ENCODE measurements at places on chromosomes 4 and X. TPM values are rescaled to one million over a fixed set of nuclear protein-coding genes. Genes with fewer than 3 reads are reported as not detected.

The MSX1 gene
- 4.9 TPM for total RNA-seq

The PIR gene
- total RNA-seq, result 11.6 TPM

The FAM47A gene
- not detected for total RNA-seq

The DUSP9 gene
- 0.20 TPM for total RNA-seq

The PKD2 gene
- total RNA-seq, result 19.0 TPM

The GLOD5 gene
- not detected for total RNA-seq

The ADAMTS3 gene
- 3.6 TPM for total RNA-seq

The PAGE2B gene
- total RNA-seq, result not detected

The ZMAT1 gene
- 2.7 TPM for total RNA-seq

The ZNF157 gene
- total RNA-seq, result not detected

The UGT2B15 gene
- not detected for total RNA-seq

- DNase-seq, result no peak
Observed at GRCh38 chr4:108292229-108292628, 123.5 kb upstream of the LEF1 start.

DNA sequence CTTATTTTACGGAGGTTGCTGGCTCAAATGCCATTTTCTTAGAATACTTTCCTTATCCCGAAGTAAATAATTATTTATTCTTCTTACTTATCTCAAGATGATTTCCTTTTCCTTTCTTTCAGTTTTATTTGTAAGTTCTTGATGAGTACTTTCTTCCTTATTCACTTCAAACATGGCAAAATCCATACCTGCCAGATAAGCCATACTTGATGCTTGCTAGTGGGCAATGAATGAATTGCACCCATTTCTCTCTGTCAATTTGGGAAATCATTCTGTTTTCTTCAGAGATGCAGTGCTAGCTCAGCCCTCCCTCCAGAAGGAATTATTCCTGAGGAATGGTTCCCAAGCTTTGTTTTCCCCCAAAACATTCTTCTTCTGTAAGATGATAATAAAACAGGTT, 598.3 kb downstream of the SPRY1 start:
- DNase-seq, result no peak

DNA sequence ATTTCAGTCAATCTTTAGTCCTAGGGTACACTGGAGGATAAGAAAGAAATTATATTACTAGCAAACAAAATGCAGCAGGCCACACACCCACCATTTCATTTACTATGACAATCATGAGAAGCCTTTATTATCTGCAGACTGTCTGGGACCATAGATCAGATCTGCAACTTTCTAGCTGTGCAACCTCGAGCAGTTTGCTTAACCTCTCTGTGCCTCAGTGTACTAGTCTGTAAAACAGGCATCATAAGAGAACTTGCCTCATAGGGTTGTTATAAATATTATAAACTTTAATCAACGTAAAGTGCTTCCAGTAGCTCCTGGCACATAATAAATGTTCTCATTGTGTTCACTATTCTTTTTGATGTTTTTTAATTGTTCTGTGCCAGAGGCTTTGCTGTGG, 128.2 kb upstream of the C1QTNF7 start:
- DNase-seq, result no peak

DNA sequence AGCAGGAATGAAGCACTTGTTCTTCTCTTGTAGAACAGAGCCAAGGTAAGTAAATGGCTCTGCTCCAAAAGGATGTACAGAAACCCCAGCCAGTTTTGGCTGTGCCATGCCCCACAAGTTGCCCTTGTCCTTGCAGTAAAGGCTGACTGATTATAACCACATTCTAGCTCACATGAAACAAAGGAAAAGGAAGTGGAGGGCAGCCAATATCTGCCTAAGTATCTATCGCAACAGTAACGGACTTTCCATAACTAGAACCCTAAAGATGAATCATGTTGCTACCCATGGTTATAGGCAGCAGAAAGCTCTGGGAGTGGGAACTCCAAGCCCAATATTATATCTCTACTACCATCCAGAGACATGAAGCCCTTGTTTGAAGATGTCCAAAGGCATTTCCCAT, 95.7 kb downstream of the COMMD8 start:
- DNase-seq, result no peak

DNA sequence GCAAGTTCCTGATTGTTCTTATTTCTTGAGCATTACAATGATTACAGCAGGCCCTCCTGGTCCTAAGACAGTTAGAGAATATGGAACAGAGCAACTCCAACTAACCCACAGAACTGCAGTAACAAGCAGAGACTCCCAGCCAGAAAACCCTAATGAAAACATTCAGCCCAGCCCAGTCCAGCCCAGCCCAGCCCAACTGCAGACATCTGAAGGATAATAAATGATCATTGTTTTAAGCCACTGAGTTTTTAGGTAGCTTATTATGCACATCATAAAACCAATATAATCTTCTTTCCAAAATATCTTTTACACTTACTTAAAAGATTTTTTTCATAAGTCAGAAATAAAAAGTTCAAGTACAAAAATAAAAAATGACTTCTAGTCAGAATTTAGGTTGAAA, 51.3 kb downstream of the SPOCK3 start:
- DNase-seq, result no peak

GRCh38 chrX:7233580-7234406, 85.8 kb upstream of the PUDP start:
- no peak for DNase-seq

GRCh38 chr4:177681902-177682301, 239.7 kb upstream of the AGA start:
- DNase-seq, result no peak

GRCh38 chr4:2881431-2881830, 37.8 kb downstream of the ADD1 start:
- DNase-seq, result no peak

GRCh38 chrX:76127341-76127740, 45.5 kb upstream of the PBDC1 start:
- no peak for DNase-seq

- no peak for DNase-seq
Observed at GRCh38 chrX:8242431-8243020, 71.5 kb upstream of the VCX2 start.

GRCh38 chrX:110683925-110684324, 111.7 kb downstream of the CHRDL1 start:
- no peak for DNase-seq

- DNase-seq, result no peak
Observed at GRCh38 chrX:69503782-69504625, at the start of gene NALF2. Gene NALF2 (plus strand): TSS chrX:69504326. CDS start chrX:69505283, 957 bp downstream.

DNA sequence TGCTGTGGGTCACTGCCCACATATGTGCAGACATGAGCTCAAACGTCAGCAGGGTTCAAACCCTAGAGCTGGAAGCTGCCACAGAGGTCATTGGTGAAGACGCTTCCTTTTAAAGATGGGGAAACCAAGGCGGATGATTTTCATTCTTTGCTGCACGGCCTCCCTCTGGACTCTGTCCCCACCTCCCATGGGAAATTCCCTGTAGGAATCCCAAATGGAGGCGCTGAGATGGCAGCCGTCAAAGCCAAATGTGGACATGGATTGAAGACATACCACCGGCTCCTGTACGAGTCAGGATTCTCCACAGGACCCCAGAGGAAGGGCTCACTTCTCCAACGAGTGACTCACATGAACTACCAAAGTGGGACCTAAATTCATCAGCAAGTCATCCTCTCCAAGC, 286.4 kb downstream of the CRLF2 start:
- peak; percentile 21 for DNase-seq

GRCh38 chrX:150533863-150534262, 34.6 kb upstream of the MTM1 start:
- no peak for DNase-seq

- DNase-seq, result no peak
Observed at GRCh38 chrX:20545538-20545937, 278.8 kb upstream of the RPS6KA3 start.

DNA sequence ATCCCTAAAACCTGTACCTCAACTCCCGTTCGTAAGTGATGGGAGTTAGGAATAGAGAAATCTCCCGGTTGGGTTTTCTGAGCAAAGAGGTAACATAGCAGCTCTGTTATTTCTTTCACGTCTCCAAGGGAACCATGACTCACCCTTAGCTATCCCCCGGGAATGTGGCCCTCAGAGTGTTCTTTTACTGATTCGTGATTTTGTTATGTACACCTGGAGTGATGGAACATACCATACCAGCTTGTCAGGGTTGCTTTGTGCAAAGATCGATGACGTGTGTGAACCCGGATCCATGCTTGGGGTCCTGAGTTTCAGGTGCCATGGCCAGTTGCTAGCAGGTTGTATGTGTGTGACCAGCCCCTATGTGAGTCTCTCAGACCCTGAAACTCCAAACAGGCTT, 52.6 kb downstream of the HPRT1 start:
- no peak for DNase-seq

DNA sequence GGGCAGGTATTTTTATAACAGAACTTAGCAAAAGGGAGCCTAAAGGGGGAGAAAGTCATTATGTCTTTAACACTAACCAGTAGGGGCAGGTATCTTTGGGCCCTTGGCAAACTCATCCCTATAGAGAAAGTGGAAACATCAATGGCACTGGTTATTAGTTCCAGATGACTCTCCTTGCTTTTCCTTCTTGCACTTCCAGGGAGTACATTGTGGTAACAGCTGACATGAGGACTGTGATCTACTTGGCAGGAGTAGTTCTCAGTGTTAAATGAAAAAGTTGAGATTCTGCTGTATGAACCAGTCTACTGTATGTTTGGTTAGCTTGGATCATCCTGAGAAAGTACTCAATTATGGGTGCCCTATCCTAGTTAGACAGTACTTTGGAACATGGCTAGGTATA, 93.6 kb downstream of the ATXN3L start:
- no peak for DNase-seq

GRCh38 chr4:70801265-70801809, 38.4 kb downstream of the GRSF1 start:
- no peak for DNase-seq

DNA sequence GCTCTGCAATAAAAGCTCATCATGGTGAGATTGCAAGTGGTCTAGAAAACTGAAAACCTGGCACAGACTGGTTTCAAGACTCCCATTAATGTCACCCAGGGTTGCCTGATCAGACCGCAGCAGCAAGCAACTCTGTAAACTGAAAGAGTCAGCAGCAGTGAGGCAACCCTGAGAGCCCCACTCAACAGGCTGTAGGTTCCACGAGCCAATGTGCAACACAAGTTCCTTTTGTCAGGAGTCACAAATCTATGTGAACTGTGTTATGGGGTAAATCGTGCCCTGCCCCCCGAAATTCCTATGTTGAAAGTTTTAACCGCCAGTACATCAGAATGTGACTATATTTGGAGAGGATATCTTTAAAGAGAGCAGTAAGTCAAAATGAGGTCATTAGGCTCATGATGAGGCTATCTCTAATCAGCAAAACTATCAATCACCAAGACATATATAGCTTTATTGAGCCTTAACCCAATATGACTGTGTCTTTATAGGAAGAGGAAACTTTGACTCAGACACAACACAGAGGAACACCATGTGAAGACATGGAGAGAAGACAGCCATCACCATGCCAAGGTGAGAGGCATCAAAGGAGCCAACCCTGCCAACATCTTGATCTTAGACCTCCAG, 94.0 kb downstream of the FBXO8 start:
- no peak for DNase-seq

- no peak for DNase-seq
Observed at GRCh38 chrX:38473701-38474100, 87.6 kb upstream of the TSPAN7 start.

- DNase-seq, result no peak
Observed at GRCh38 chrX:12973561-12974304, 1.2 kb upstream of the TMSB4X start.

DNA sequence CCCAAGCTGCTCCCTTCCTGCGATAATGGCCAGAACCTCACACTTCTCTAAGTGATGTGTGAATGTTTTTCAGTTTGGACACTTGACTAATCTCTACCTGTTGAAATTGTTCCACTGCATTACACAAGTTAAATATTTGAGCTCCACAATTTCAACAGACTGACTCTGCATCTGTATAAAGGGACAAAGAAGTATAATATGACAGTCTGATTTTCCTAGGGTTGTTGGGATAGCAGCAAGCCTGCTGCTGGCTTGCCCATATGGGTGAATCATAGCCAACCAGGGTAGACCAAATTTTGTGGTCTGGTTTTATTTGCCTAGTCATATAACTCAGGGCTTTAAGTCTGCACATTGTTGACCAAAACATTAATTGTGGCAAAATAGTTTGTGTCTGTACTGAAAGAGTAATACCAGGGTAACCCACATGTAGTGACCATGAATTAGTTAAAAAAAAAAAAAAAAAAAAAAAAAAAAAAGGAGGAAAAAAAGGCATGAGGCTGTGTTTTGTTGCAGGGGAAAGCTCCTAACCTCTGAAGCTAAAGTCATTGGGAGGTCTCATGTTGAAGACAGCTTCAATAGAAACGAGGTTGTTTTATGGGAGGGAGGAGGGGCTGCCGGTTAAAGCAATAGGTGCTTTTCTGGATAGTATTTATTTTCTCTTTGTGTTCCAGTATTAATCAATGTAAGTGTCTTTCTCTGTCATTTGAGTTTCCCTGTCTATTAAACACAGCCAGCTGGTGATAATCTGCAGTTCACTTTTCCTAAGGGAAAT, 534.2 kb downstream of the RAB28 start:
- no peak for DNase-seq

- DNase-seq, result no peak
Observed at GRCh38 chrX:152913346-152913745, 15.5 kb downstream of the ZNF185 start.

DNA sequence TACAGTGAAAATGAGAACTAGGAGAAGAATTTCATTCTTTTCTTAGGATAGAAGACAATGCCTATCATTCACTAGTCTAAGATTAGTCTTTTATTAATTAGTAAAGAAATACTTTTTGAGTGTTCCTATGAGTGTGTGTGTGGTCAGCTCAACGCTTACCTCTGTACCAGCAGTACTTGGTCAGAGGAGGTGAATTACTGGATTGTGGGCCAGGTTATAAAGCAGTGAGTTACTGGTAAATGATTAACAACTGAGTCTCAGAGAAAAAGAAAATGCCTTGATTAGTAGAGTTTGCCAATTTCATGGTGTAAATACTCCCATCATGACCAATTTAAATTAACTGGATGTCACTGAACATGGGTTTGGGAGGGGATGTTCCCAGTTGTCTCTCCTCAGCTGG, 444.6 kb downstream of the STIM2 start:
- no peak for DNase-seq

DNA sequence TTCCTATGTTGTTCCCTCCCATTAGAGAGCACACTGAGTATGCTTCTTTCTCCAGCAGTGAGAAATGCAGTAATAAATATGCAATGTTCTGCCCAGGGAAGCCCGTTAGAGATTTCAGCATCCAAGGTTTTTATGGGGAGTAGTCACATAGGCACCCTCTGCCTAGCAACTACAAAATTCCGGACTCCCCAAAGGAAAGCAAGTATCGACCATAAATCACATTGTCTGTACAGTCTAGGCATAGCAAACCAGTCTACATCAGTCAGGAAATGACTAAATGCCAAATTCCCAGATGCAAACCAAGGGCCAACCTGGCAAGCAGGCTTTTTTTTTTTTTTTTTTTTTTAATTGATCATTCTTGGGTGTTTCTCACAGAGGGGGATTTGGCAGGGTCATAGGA, 34.8 kb downstream of the GPR101 start:
- DNase-seq, result no peak

DNA sequence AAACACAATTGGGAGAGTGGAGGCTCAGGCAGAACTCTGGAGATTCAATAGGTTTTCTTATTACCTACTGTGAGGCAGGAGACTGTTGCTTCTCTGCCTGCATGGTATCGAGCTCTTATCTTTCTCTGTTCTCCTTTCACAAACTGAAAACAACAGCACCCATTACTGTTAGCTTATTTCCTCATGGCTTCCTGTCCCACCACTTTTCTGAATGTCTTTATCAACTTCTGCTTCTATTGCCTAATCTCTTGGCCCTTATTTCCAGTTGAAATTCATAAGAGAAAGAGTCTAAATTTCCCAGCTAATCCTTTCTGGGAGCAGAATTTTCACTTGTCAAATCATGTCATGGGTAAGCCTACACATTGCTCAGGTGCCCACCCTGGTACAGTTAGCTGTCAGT, 46.8 kb upstream of the NDST3 start:
- no peak for DNase-seq

- DNase-seq, result no peak
Observed at GRCh38 chr4:108963910-108964309, 201.1 kb upstream of the ETNPPL start.

Measured in lower leg skin (tissue), 4 donors.